CD4-positive, alpha-beta T cell treated with Interferon alpha-2 for 1 hour (primary cell): ENCODE measurements at places on chromosomes 11 and 22.

- no peak for DNase-seq
Measured at GRCh38 chr11:27786331-27786730, 86.1 kb upstream of the BDNF start.

DNA sequence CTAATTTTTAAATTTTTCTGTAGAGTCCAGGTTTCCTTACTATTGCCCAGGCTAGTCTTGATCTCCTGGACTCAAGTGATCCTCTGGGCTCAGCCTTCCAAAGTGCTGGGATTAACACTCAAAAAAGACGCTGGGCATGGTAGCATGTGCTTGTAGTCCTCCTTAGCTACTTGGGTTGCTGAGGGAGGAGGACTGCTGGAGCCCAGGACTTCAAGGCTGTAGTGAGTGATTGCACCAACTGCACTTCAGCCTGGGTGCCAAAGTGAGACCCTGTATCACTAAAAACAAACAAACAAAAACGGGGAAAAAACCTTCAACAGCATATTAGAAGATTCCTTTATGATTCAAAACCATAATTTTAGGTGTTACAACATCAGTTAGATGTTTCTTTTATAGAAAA is 44.6 kb downstream of the RSF1 start:
- DNase-seq = no peak

DNA sequence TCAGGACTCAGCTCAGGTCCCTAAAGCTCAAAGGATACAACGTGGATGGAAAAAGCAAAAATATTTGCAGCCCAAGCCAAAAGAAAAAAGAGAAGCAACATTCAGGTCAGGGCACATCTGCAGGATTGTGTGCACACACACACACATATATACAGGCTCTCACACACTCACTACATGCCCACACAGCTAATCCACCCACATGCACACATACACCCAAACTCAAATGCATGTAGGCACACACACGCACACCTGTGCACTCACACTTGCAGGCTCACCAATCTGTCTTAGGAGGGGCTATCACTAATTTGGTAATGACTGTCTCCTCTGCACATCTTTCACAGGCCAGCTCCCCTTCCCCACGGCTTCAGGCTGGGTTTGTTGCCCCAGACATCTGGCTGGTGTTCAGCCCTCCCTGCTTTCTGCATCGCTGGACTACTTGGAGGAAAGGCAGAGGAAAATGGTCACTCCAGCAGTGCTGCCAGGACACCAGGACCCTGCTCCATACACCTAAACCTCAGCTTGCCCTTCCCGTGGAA is 103.6 kb upstream of the DRD2 start:
- DNase-seq = no peak

- DNase-seq = no peak
Measured at GRCh38 chr11:72786305-72787215, 7.3 kb downstream of the STARD10 start.

GRCh38 chr11:121654259-121654842 is 201.6 kb upstream of the SORL1-AS1 start:
- no peak for DNase-seq

DNA sequence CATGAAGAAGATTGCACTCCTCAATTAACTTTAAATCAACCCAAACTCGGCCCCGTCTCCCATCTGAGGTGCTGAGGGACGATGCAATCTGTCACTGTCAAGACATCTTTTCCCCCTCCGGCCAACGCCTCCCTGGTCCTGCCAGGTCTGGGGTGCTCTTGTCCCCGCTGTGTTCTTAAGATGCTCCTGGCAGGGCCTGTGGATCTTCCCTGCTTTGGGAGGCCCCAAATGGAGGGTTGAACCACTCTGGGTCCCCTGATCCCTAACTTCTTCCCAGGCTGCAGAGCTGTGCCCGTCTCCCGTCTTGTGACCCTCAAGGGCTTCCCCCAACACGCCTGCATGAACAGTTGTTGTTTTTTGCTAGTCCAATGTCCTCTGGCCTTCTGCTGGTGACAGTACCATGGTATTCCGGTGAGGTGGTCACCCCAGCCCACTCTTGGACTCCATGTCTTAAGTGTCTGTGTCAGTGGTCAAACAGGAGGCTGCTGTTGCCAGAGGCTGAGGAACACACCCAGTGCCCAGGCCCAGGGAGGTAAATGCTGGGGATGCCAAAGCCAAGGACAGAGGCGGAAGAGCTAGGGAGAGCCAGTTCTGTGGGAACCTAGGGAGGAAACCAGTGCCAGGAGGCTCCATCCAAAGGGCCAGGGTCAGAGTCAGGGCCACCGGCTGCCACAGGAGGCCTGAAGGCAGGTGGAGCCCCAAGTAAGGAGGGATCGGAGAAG is 70.6 kb upstream of the SHANK2 start:
- DNase-seq = no peak

GRCh38 chr11:130652671-130653335 is 204.4 kb downstream of the ADAMTS15 start:
- DNase-seq = no peak
